ENCODE measurements at places on chromosomes 5 and 9.

- no peak for DNase-seq
Measured at GRCh38 chr5:126514131-126514557, 80.9 kb downstream of the ALDH7A1 start.

DNA sequence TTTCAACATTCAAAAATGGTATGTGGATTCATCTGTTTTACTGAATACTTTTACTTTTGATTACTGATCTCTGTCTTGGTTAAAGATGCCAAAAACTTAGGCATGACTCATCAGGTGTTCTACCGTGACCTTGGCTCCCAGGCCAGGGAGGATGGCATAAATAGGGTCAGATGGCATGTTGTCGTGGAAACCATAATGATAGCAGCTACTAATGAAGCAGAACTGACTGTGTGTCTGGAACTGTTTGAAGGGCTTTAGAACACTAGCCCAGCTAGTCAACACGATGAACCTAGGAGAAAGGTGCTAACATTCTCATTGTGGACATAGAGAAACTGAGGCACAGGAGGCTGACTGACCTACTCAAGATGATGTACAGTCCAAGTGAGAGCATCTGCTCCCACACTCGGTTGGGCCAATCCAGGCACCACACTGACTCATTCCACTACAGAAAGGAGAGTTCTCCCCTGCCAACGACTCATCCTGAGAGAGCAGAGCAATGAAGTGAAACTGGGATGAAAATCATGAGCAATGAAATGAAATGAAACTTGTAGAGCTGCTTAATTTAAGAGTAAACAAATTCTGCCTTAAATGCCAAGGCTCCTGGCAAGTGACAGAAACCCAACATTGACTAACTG lies 116.0 kb downstream of the TENT4A start:
- no peak for DNase-seq

DNA sequence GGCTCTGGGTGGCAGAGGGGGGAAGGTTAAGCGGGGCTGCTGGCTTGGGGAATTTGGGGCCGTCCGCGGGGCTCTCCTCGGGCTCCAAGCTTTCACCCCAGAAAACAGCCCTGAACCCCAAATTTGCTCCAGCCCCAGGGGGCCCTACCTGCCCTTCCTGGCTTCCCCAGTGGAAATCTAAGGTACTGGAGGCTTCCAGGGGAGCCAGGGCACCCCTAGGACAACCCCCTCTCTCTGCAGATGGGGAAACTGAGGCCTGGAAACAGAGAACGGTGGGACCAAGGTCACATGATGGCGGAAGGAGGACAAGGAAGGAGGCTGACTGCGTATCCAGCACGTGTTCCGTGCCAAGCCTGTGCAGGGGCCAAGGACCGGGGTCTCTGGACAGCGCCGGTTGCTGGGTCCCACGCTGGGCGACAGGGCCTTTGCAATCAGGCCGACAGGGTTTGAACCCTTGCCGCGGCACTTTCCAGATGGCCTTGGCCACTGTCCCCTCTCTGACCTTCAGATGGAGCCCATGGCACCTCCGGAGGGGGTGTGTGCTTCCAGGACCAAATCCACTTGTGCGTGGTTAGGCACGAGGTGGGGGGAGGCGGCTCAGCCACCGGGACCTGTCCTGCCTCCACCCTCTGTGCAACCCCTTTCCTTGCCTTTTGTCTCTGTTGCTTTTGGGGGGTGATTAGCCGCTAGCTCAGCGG lies 183.1 kb downstream of the C9orf50 start:
- no peak for DNase-seq

GRCh38 chr5:157912621-157913325 lies 53.8 kb upstream of the CLINT1 start:
- no peak for DNase-seq

- DNase-seq, result no peak
Measured at GRCh38 chr5:152723482-152723881, 318.4 kb upstream of the NMUR2 start.

- no peak for DNase-seq
Measured at GRCh38 chr5:83547889-83548288, 76.3 kb downstream of the VCAN start.

DNA sequence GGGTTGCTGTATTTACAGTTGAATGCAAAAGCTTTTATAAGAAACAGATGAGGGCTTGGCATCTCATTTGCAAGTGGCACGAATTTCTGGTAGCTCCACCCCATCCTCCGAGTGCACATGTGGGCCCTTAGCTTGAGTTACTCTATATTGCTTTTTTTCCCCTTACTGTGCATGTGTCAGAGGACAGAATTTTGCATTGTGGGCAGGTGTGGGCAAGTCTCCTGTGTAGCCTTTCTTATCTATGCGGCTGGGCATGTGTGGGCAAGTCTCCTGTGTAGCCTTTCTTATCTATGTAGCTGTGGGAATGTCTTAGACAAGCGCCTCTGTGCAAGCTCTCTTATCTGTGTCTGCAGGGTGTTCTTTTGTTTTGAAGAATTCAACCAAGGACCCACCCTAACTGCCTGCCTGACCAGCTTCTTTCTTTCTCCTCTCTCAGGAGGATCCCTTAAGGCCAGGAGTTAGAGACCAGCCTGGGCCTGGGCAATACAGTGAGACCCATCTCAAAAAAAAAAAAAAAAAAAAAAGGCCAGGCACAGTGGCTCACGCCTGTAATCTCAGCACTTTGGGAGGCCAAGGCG lies 34.1 kb upstream of the SIL1 start:
- DNase-seq, result no peak

- no peak for DNase-seq
Measured at GRCh38 chr5:119385136-119385535, 29.3 kb downstream of the TNFAIP8 start.

- no peak for DNase-seq
Measured at GRCh38 chr5:124860291-124860655, 113.8 kb upstream of the ZNF608 start.

DNA sequence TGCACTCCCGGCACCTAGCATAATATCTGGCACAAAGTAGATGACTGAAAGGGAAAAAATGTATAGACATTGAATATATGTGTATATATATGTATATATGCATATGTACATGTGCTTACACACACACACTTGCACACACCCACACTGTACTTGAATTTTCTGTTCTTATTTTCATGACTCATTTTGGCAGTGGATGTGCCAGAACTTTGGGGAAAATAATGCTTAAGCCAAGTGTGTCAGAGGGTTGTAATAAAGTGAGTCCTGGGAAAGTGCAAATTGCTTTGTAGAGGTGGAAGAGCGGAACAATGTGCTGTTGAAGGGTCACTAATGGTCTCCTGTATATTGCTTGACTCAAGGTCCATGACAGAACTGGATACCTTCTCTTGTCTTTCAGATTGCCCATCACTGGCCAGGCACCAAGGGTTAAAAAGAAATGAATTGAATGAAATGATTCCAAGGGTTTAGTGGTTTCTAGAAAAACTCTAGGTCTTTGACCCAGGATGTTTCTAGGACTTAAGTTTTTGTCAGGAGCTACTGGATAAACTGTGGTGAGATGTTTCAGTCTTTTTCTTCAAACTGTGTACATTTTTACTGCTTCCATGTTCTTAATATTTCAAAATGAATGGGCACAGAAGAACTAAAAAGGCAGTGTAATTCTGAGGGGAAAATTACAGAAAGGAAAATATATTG lies 129.9 kb upstream of the MOCS2 start:
- DNase-seq, result no peak

- DNase-seq, result no peak
Measured at GRCh38 chr9:135787776-135788575, 86.0 kb downstream of the KCNT1 start.

DNA sequence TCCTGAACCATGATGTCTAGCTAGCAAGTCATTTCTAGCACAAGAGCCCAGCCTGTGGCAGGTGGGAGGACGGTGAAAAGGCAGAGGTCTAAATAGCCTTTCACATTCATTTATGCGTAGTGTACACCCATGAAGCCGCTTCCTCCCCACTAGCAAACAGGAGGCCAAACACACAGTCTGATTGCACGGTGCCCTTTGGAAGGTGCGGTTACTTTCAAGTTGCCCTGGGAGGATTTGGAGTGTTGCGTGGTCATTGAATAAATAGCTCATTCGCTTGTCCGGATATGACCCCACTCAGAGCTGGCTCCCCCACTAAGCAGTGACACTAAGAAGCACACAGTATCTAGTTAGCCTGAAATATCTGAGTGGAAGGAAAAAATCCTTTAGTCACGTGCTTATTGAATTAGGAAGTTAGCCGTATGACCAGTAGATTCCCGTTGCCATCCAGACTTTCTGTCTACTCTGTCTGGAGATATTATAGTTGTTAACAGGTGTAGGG lies 664 bp upstream of the ARSB start:
- no peak for DNase-seq

- no peak for DNase-seq
Measured at GRCh38 chr9:109086221-109086620, 33.5 kb downstream of the TMEM245 start.

- DNase-seq, result no peak
Measured at GRCh38 chr5:172802112-172802511, 31.1 kb upstream of the DUSP1 start.

DNA sequence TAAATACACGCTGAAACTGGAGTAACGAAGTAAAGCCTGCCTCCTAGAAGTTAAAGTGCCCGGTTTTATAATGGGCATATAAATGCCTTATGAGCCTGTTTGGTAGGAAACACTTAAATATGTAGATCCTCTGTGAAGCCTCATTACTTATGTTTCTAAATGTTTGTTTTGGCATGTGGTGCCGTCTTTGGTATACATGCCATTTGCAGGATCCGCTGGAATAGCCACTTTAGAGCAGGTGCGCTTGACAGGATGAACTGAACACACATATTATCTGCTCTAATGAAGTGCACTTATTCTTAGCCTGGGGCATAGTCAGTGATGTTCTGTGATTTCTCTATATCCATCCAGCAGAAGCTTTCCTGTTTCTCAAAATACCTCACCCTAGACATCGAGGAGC lies 778.1 kb upstream of the WWC1 start:
- DNase-seq, result no peak

All from D721Med (cell line).